ENCODE measurements at places on chromosomes 11 and 22.

GRCh38 chr11:120074076-120074475, 63.8 kb downstream of the TRIM29 start:
- no peak for DNase-seq

GRCh38 chr22:27344546-27344945, 457.0 kb downstream of the MN1 start:
- no peak for DNase-seq

GRCh38 chr22:30742291-30743256, 47.9 kb downstream of the OSBP2 start:
- no peak for DNase-seq

- no peak for DNase-seq
Measured at GRCh38 chr11:47656260-47656885, 14.0 kb upstream of the MTCH2 start.

DNA sequence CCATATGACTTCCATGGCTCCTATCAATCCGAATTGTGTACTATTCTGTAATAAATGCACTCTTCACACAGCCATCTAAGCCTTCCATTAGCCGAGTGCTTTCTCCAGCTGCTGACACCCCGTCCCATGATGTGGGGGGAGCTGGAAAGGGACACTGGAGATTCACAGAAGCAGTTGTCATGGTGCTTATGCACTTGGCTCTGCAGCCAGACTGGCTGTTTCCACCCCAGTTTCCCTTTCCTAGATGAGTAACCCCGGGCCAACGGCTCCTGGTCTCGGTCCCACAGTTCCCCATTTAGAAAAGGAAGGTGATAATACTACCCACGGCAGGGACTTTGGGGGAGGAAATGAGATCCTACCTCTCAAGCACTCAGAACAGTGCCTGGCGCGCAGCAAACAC, 244.9 kb upstream of the SYN3 start:
- DNase-seq: no peak

GRCh38 chr11:19279451-19279850, 38.7 kb upstream of the E2F8 start:
- peak; percentile 40 for DNase-seq

DNA sequence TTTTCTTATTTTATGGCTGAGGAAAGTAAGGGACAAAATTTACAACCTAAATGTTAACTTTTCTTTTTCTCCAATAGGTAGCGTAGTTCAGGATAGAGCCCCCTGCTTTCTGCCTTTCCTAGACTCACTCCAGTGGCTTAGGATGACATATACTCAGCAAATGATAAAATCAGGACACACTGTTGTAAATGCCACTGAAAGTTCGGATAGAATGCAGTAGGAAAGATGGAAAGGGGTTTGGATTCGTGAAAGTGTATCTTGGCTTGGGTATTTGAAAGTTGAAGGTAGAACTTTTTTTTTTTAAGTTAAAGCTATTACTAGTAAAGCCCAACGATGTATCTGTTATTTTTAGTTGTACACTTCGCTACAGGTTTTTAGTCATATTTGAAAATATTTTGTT, 2.2 kb downstream of the DYNC2H1 start:
- no peak for DNase-seq

DNA sequence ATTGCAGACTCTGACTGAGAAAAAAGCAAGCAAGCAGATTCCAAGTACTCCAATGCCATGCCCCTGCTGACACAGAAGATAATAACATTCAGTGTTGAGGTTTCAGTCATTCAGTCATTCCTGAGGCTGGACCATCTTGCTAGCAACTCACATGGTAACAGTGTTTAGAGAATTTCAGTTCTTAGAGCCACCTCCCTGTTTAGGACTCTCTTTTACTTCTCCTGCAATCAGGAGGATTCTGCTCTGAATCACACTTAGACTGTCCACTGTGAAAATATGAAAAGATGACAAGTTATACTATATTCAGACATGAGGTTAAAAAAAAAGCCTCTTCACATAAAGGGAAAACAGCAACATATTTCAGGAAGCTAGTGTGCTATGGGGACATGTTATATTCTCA, 183.9 kb upstream of the CTSC start:
- DNase-seq: no peak

DNA sequence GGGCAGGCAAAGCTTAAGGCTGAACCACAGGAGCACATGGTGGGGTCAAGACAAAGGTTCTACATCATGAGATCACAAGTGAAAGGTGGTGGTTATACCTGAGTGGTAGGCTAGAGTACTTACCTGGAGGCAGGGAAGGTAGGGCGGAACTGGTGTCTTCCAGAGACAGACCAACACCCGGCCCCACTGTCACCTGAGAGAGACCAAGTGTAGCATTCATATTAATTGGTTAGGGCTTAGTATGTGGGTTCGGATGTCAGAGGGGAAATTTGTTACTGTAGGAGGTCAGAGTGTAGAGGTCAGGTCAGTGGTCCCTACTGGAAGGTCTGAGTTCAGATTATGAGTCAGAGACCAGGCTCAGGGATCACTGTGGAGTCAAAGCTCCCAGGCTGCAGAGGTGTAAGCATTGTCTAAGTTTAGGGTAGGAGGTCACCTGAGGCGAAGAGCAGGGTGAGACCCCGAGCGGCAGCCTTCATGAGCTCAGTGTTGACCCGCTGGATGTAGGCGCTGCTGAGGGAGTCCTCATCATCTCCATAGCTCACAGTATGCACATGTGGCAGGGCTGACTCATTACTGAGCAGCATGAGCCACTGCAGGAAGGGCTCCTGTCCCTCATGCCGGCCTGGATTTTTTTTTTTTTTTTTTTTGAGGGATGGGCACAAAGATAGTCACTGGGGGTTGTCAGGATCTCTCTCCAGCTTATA, 3.2 kb downstream of the TPP1 start:
- DNase-seq: no peak

- DNase-seq: no peak
Measured at GRCh38 chr11:103731670-103732069, 304.8 kb upstream of the DDI1 start.

DNA sequence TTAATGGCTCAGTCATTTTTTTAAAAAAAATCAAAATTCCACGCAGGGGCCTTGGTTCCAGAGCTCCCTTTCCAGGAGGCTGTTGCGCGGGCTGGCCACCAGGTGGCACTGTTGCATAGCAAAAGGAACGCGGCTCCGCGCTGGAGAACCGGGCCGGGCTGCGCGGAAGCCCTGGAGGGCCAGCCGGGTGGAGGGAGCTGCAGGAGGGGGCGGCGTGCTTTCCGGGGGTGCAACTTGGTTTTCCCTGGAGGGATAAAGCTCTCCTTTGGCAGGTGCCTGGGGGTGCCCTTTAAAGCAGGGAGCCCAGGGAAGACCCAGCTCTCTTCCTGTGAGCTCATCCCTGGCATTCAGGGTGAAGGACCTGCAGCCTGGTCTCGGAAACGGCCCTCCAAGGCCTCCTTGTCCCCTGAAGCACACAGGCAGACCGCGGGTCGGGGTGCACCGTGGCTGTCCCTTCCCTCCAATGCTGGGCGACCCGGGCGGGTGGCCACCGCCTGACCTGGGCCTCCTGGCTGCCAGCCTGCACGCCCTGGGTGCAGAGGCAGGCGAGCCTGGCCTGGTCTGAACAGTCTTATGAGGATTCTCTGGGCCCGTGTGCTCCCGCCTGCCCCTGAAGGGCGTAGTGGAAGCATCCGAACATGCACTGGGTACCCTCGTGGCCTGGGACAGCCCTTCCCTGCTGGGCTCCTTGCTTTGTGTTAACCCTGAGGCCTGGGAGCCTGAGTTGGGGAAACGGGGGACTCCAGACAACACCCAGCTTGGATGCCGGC, 23.4 kb downstream of the KRTAP5-5 start:
- peak; percentile 77 for DNase-seq

GRCh38 chr11:9710852-9711251, 47.0 kb downstream of the SWAP70 start:
- no peak for DNase-seq

DNA sequence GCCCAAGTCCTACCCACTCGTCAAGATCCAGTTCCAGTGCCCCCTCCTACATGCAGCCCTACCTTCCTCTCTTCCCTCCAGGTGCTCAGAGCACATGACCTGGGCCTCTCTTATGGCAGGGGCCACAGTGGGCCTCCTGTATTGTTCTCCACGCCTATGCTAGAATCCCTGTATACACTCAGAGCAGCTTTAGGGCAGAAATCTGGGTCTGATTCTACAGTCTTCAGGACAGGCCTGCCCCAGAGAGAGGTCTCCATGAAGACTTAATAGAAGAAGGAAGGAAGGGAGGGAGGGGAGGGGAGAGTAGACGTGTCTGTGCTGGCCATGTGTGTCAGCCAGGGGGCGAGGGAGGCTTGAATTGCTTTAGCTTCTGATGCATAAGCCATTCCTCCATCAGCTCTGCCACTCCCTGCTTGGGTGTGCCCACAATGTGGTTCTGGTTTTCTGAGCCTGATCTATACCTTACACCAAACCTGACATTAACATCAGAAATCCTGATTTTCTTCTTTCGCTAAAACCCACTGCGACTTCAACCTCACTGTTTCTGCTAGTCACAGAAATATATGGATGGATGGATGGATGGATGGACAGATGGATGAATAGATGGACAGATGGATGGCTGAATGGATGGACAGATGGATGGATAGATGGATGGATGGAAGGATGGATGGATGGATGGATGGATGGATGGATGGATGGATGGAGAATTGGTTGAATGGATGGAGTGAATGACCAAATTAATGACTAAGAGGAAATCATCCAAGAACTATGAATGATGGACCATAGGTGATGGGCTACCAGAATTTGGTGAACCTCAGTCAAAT, 56.6 kb upstream of the PRDM11 start:
- peak; percentile 81 for DNase-seq

GRCh38 chr11:125387901-125388300, 108.2 kb downstream of the FEZ1 start:
- DNase-seq: no peak

- DNase-seq: no peak
Measured at GRCh38 chr22:30209642-30210041, 36.9 kb downstream of the LIF start.

GRCh38 chr11:76797341-76798201, 14.4 kb downstream of the TSKU start:
- DNase-seq: no peak

DNA sequence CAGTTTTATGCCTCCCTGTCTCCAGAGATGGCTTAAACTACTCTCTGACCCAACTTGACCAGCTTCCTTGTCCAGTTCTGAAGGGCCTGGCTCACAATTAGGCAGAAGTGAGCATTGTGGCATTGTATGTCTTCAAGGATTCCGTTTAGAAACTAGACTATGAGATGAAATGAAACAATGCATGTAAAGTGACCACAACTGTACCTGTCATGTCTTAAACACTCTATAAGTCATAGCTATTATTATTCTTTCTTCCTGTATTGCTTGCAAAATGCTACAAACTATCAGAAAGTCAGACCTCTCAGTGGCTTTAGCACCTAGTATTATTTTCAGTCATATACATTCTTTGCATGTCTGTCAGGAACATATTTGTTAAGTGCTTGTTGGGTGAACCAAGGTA, 127.9 kb upstream of the MTMR2 start:
- DNase-seq: no peak

DNA sequence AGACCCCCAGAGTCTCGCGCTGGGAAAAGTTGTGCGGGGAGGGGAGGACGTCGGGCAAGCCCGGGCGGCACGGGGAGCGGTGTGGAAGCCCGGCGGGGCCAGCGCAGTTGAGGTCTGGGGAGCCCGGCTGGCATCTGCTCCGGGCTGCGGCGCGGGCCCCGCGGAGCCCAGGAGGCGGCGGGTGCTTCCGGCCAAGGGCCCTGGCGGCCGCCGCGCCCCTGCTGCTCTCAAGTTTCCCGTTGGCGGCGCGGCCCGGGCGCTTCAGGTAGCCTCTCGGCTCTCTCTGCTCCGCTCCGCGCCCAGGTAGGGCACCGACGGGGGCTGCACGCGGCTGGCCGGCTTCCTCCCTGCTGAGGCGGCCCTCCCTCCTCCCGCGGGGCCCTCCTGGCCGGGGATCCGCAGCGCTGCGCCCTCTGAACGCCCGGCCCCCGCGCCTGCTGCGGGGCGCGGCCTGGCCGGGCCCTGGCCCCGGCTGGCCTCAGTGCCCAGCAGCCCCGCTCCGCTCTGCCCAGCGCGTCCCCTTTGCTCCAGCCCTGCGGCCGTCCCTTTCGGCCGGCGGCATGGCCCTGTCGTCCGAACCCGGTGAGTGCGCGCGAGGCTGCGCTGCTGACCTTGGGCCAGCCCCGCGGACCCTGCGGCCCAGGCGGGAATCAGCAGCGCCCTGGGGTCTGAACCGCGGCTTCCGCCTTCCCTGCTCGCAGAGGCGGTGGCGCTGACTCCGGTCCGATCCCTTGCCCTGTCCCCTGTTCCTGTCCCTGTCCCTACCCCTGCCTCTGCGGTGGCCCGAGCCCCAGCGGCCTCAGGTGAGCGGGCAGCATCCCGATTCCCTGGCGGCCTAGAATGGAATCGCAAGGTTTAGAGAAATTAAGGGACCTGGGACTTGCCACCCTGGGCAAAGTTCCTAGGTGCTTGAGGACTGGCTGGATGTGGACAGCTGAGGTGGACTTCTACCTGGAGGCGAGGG, 4.3 kb upstream of the AMPD3 start:
- peak; percentile 60 for DNase-seq

DNA sequence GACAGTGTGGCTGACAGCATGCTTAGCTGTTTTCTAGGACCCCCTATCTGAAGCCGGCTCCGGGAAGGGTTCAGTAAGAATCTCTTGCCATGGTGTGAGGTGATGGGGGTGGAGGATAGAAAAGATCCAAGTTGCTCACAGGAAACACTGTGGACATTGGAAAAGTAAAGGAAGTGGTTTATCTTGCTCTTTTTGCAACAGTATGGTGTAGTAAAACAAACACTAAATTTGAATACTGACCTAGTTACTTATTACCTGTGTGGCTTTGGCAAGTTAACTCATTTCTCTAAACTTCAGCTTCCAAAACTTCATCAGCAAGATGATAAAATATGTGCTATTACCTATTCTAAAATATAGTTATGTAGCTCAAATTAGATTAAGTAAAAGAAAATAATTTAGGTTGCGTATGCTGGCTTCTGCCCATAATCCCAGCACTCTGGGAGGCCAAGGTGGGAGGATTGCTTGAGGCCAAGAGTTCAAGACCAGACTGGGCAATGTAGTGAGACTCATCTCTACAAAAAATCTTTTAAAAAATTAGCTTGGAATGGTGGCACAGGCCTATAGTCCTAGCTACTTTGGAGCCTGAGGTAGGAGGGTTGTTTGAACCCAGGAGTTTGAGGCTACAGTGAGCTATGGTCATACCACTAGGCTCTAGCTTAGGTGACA, 51.6 kb upstream of the APOA1 start:
- DNase-seq: no peak

Data from hematopoietic multipotent progenitor cell treated with erythropoietin and hydrocortisone succinate and interleukin-3 and kit ligand, for 4 days (in vitro differentiated cells).